IPS-NIHi11 (cell line): ENCODE measurements at places on chromosomes 6 and 20.

DNA sequence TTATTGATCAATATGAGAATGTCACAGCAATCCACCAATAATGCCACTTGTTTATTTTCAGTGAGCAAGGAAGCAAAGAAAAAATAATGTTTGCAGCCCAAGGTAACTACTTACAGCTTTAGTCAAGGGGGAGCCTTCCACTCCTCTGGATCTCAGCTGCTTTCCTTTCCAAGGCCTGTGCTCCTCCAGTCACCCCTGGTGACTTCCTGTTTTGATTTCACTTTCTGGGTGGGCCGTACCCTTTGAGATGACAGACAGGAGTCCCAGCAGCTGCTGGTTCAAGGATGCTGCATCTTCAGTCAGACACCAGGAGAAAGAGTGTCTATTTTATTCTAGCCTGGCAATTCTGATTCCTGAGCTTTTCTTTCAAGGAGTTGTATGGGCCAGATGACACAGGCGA lies 5.6 kb upstream of the VNN2 start:
- DNase-seq: no peak

- DNase-seq: no peak
These were observed 47.2 kb downstream of the FOXA2 start for GRCh38 chr20:22536956-22537756.

GRCh38 chr20:24059174-24059573 lies 70.6 kb upstream of the GGTLC1 start:
- DNase-seq: no peak

- no peak for DNase-seq
These were observed 60.5 kb downstream of the PREX1 start for GRCh38 chr20:48766961-48767960.

GRCh38 chr6:34333858-34334257 lies 58.6 kb downstream of the NUDT3 start:
- no peak for DNase-seq

GRCh38 chr6:15507746-15508145 lies 155.1 kb downstream of the DTNBP1 start:
- DNase-seq: no peak

GRCh38 chr20:47774131-47774777 lies 11.0 kb downstream of the SULF2 start:
- no peak for DNase-seq

- DNase-seq: no peak
These were observed 109.3 kb downstream of the THBS2 start for GRCh38 chr6:169144356-169144755.

- no peak for DNase-seq
These were observed 40.8 kb downstream of the IYD start for GRCh38 chr6:150409576-150410066.

GRCh38 chr6:167532410-167533288 lies 207.8 kb downstream of the TTLL2 start:
- peak; percentile 43 for DNase-seq

DNA sequence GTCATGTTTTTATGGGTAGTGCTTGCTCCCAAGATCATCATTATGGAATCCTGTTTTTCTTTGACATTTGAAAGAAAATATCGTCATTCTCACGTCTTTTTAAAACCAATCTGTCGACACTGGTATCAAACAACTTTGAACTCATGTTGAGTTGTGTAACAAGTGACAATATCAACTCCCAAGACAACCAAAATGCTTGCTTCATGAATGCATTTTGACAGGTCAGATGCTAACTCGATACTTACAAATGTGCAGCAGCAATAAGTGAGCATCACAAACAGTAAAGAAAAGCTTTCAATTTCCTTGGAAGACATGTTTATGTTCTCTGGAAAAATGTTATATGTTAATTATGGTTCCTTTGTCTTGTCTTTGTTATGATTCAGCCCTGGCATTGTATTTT lies 125.9 kb downstream of the EPHA7 start:
- DNase-seq: no peak

- DNase-seq: no peak
These were observed 50.2 kb downstream of the NCOA3 start for GRCh38 chr20:47551841-47552240.

DNA sequence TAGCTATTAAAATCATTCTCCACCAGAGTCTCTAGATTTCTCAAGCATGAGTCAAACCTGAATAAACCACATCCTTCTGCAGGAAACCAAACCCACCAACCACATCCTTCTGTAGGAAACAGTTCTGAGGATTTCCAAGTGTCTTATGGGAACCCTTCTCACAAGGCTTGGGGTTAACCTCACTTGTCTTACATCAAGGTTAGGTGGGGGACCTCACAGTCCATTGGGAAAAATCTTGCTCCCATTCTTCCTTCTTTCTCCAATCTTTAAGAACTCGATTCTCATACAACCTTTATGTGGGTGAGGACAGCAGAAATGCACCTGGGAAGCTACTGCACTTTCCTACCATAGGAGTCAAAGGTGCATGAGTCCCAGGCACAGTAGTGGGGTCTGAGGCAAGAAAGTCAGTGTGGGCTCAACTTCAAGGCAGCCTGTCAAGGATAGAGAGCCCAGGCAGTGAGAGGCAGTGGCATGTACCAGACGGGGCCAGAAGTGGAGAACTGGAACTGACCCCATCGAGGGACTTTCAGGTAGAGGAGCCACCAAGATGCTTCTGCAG lies 114.5 kb downstream of the SLC22A3 start:
- DNase-seq: no peak

DNA sequence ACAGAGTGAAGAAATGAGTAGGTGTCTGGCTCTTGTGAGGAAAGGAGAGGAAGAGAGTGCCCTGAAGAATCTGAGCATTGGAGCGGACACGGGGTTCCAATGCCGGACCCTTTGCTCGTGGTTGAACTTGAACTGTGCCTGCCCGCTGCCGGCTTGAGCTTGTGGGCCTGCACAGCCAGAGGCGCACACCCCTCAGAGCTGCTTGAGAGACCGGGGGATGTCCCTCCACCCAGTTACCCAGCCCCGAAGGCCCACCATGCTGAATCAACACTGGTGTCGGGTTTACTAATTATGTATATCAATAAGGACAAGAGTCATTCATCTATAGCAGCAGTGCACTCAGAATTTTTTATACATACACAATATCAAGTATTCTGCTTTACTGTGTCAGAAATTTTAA lies 218.3 kb upstream of the CST7 start:
- DNase-seq: no peak

- DNase-seq: no peak
These were observed 26.1 kb downstream of the PTPN1 start for GRCh38 chr20:50536333-50536732.

GRCh38 chr6:158860279-158860865 lies 41.2 kb upstream of the EZR start:
- DNase-seq: no peak

GRCh38 chr6:163284151-163284550 lies 130.4 kb upstream of the QKI start:
- DNase-seq: no peak

- peak; percentile 67 for DNase-seq
These were observed 778 bp downstream of the PSMG4 start for GRCh38 chr6:3259491-3259958.

DNA sequence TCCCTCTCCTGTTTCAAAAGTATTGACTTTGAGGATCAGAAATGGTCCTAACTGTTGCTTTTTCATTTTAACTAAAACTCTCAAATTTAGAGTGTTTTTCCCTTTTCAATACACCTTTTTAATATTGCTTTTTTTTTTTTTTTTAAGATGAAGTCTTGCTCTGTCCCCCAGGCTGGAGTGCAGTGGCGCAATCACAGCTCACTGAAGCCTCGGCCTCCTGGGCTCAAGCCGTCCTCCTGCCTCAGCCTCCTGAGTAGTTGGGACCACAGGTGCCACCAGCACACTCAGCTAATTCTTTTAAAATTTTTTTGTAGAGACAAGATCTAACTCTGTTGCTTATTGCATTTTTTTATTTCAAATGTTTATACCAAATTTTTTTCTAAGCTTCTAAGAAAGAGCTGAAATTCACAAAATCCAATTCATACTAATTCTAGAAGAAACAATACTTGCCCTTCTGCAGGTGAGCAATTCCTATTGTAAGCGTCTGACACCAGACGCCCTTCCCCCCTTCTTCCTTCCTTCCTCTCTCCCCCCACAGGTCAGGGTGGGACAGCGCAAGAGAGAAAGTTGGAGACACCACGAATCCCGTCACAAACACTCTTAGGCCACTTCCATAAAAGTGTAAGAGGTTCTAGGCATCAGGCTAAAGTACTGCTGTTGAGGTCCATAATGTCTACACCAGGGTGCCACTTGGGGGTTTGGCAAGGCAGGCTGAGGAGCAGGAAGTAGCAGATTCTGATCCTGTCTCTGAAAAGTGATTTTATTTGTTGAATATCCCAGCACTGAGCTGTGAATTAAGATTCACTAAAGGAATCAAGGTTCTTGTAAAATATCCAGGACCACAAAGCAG lies 12.8 kb downstream of the DLL1 start:
- no peak for DNase-seq

GRCh38 chr6:1600764-1601157 lies 9.0 kb upstream of the FOXC1 start:
- DNase-seq: no peak

DNA sequence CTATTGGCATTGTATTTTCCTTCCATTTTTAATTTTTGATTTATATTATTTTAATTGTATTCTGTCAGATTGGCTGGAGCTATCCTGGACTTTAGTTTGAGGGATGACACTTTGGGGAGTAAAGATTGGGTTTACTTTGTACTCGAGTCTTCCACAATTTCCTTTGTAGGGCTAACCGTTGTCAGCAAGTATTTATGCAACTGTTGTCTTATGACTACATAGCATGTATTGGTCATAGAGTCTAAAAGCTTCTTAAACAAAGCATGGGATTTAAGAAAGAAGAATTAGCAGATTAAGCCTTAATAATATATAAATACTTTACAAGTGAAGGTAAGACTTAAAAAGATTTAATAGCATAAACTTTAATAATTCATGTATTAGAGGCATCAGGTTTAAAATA lies 19.6 kb downstream of the FARS2 start:
- no peak for DNase-seq

- DNase-seq: no peak
These were observed 57.5 kb downstream of the EPB41L2 start for GRCh38 chr6:131005439-131006016.

- no peak for DNase-seq
These were observed 26.3 kb upstream of the DNAAF9 start for GRCh38 chr20:3433744-3434143.

GRCh38 chr6:8736156-8736895 lies 301.0 kb upstream of the SLC35B3 start:
- no peak for DNase-seq

- peak; percentile 59 for DNase-seq
These were observed 510.8 kb downstream of the PTPRT start for GRCh38 chr20:42678895-42679294.

DNA sequence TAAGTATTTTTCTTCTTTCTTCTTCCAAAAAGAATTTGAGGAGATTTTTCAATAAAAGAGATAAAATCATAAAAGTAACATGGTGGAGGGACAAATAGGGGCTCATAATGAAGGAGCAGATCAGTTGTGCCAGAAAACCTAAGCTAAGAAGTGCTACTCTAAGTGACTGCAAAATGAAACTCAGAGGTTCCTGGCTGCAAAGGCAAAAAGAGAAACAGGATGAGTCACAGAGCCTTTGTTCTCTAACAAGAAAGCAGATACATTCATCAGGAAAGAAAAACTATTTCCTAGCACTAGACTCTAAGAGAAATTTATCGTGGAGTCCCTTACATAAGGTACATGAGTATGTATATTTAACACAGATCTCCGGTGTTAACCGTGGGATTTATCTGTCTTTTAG lies 49.8 kb downstream of the TSHZ2 start:
- DNase-seq: no peak

DNA sequence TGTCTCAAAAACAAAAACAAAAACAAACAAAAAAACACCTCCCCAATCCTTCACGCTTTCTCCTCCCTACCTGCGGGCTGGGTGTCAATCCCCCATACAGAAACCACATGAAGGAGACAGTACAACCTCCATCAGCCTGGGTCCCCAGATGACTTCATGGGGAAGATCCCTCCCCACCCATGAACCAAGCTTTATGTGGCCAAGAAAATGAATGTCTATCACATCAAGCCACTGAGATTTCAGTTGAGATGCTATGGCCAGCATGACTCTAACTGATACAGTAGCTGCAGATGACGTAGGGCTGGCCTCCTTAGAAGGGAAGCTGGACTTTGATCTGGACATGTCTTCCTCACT lies 21.2 kb upstream of the BNIP5 start:
- DNase-seq: no peak

- DNase-seq: no peak
These were observed 60.8 kb upstream of the TMEM30A start for GRCh38 chr6:75345413-75345812.

DNA sequence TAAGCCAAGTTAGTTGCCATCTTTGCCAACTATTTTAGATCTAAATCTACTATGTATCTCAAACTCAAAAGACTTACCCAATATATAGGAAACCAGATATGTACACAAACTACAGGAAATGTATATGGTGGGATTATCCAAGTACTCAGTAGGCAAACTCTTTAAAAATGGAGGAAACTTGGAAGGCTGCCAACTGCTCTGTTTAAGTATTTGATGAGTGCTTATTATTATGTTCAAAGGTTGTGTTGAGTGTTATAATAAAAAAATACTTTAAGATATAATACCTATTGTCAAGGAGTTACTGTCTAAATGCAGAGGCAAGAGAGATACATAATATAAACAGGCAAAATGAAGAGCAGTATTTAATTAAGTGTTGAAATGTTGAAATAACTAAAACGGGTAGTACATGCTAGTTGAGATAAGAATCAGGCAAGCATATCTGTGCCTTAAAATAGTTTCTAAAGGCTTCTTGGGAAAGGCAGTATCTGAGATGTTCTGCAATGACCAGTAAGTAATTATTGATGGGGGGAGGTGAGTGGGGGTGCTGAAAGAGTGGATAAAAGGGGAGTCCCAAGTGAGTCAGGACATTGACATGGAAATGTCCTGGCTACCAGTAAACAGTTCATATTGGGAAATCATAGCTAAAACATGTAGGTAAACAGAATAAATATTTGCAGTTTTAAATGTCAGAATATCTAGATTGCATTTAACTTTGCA lies 6.5 kb upstream of the DST start:
- no peak for DNase-seq

DNA sequence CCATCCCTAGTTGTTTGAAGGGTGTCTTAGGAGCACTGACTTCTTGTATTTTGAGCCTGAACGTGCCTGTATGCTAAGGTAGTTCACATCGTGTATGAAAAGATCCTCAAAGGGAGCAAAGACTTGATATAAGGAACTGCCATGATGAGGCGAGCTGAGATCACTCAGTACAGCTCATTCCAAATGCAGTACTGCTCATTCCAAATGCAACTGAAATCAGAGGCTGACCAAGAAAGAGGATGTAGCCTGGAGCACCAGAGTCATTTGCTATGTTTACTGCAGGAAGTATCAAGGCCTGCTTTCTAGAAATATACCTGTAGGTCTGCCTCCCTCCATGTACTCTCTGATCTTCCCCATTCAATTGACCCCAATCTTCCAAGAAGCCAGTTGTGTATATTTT lies 832.2 kb downstream of the EYS start:
- DNase-seq: no peak

GRCh38 chr6:22254886-22255285 lies 42.0 kb downstream of the PRL start:
- no peak for DNase-seq

DNA sequence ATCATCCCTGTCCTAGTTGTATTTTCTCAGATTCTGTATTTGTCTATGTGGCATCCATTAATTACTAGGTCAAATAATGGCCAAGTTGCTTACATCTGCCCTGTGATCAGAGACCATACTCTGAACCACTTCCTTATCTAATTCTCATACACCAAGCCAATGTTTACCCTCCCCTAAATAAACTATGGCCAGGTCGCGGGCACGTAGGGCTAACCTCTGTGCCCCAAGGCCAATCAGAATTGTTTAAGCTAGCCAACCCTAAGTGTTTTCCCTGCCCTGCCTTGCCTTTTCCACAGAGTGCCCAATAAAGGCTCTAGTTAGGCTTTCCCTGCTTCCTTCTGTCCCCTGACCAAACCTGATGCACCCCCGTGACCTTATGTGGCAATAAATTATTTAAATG lies 2.8 kb upstream of the CALHM4 start:
- DNase-seq: no peak
